ENCODE measurements at places on chromosomes 16 and 17.

DNA sequence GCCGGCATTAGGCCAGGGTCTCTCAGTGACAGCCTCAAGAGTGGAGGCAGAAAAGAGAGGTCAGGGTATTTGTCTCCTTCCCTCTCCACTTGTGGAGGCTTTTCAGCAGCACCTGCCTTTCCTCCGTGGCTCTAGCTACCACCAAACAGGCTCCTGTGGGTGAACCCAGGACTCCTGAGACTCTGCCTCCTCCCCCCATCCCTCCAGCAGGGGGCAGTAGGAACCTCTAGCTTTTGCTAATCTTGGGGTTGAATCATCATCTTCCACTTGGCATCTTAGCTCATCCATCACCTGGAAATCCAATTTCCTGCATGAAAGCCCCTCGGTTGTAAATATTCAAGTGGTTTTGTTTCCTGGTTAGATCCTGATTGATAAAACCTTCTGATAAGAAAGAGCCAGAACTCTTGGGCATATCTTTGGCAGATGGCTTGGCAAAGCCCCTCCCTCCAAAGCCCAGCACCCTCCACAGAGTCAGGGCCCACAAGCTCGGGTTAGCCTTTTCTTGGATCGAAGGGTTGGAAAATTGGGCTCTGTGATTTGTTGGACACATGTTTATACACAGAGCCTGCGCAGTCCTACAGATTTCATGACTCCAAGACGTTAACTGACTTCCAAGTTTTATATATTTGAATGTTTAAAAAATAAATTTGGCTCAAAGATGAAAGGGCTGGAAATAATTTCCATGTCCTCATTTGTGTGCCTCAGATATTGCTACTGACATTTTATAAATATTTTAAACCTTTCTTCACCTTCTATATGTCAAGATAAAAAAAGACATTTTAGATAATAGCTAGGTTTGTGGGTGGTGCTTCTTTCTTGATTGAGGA lies 322.1 kb downstream of the MAP2K4 start:
- DNase-seq = no peak

GRCh38 chr17:48642843-48643696 lies 16.9 kb upstream of the HOXB9 start:
- no peak for DNase-seq

DNA sequence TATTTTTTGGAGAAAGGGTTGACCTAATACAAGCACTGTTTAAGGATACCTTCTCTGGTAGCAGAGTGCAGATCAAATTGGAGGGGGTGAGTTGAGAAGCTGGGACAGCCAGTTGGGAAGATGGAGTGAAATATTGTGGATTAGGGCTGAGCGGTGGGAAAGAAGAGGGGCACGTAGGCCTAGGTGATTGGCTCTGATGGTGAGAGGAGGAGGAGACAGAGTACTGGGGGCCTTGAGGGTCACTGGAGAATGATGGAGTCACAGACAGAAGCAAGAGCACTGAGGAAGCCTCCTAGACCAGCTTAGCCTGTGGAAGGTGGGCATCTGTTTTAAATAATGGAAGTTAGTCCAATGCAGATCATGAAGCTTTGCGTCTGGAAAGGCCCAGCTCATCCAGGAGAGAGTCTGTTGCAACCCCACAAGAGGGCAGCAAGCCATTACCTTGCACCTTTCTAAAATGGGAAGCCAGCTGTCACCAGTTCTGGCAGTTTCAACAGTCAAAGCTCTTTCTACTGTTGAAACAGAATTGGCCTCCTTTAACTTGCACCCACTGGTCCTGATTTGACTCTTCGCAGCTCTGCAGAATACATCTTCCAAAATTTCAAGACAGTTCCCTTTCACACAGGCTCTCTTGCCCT lies 11.8 kb downstream of the SLC9A5 start:
- DNase-seq = no peak

DNA sequence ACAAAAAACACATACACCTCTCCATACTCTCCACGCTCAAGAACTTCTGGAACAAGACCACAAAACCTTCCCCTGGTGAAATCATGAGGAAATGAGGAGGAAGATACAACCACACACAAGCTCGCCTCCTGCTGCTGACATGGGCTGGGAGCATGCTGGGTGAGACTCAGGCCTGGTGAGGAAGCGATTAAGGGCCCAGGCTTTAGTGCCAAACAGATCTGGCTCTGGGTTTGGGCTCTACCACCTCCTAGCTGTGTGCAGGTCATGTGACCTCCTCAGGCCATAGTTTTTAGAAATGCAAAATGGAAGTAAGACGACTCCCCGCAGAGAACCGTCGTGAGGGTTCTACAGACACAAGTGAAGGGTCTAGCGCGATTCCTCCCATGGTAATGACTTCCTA lies 41.3 kb downstream of the VAC14 start:
- DNase-seq = no peak

GRCh38 chr16:74743668-74744299 lies 30.8 kb downstream of the FA2H start:
- no peak for DNase-seq

- no peak for DNase-seq
Measured at GRCh38 chr17:9973669-9974447, 68.8 kb upstream of the RCVRN start.

DNA sequence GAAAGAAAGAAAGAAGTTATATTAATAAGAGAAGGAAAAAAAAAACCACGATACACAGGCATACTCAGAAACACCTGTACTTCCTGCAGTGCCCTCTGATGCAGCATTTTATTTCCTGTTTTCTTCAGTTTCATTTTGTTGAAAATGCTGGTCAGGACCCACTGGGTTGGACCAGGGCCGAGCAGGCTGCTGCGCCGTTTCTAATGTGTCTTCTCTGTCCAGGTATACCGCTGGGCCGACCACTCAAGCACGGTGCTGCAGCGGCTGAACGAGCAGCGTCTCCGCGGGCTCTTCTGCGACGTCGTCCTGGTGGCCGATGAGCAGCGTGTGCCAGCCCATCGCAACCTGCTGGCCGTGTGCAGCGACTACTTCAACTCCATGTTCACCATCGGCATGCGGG lies 8.3 kb downstream of the KLHL36 start:
- no peak for DNase-seq

DNA sequence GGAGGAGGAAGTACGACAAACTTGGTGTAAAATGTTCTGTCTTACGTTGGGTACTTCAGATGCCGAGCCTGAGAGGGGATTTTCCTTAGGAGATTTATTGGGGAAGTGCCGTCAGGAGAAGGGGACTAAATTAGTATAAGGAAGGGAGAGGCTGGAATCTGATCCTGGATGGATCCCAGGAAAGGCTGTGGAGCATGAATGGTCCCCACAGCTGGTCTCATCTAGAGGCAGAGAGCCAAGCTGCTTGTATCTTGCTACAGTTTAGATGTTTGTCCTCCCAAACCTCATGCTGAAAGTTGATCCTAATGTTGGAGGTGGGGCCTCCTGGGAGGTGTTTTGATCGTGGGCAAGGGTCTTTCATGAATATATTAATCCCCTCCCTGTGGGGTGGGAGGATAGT lies 798.4 kb upstream of the EEF2KMT start:
- DNase-seq = no peak

DNA sequence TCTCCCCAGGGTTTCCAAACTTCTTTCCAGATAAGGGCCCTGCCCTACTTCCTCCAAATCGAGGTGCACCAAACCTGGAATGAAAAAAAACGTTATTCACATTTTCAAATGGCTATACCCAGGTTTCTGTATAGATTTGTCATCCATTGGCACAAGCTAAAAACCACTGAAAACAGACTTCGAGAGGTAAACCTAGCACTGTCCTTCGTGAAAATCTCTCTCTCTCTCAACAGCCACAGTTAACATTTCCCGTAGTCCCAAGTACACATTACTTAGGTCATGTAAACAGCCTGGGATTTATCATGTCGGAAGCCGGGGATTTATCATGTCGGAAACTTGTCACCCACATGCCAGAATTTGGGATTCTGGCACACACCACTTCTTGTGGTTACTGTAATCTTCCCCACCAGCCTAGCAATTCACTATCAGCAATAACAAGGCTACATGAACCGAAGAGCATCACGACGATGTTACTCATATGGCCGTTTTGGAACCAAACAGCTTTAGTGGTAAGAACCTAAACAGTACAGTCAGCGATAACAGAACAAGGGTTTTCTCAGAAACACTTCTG lies 1.2 kb downstream of the DDX5 start:
- no peak for DNase-seq

GRCh38 chr16:9114112-9114511 lies 22.7 kb downstream of the HAPSTR1 start:
- no peak for DNase-seq

- no peak for DNase-seq
Measured at GRCh38 chr17:74816905-74817620, 40.9 kb upstream of the NAT9 start.

GRCh38 chr16:87850009-87851006 lies 19.0 kb downstream of the SLC7A5 start:
- DNase-seq = peak; percentile 35

DNA sequence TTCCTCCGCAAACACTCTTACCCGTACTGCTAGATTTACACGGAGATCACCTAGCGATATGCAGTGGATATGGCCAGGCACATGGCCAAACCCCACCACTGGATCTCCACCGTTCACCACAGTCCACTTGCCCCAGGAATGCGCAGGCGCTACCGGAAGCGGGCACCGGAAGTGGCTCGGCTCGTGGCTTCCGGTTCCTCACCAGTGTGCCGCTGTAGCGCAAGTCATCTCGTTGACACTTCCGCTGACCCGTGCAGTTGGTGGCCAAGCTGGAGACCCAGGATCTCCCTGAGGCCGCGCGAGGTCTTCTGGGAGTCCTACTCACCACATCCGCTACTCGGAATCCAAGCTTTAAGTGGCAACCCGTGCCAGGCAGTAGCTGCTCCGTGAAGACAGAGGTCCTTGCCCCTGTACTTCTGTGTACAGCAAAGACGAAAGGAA lies 11.5 kb downstream of the ZNF597 start:
- peak; percentile 10 for DNase-seq

DNA sequence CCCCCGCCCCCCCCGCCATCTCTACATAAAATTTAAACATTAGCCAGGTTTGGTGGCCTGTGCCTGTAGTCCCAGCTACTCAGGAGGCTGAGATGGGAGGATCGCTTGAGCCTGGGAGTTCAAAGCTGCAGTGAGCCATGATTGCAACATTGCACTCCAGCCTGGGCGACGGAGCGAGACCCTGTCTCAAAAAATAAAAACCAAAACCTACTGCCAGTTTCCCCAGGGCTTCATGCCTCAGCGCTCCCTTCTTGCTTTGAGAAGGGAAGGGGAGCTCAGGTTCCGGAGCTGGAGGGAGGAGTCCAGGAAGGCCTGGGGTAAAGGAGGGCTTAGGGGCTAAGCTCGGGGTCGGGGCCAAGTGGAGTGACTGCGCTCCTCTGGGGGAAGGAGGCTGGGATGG lies 20.5 kb downstream of the PLCD3 start:
- DNase-seq = no peak

DNA sequence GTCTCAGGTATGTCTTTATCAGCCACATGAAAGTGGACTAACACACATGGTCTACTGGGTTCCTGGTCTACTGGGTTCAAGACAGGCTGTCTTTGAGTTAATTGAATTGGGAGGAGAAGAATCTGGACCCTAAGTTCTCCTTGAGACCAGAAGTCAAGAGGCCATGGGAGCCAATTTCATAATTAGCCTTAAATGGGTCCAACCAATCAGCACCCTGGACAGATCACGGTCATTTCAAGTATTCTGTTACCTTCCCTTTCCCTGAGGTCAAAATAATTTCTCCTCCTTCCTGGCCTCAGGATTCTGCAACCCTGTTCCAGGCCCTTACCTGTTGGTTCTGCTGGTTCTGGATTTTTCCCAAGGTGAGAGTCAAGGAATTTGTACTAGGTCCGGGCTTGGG lies 23.8 kb downstream of the OSBPL7 start:
- DNase-seq = no peak

- DNase-seq = no peak
Measured at GRCh38 chr16:88528902-88529318, 41.3 kb upstream of the ZC3H18 start.

- DNase-seq = no peak
Measured at GRCh38 chr16:5447734-5448133, 350.1 kb upstream of the EEF2KMT start.

GRCh38 chr17:45692661-45693060 lies 91.5 kb upstream of the CRHR1 start:
- no peak for DNase-seq

All from stimulated activated CD8-positive, alpha-beta memory T cell treated with anti-CD3 and anti-CD28 coated beads, Interleukin-4, amount 100 ng/mL, for 4 hours (primary cell).